Left lobe of liver (tissue), 2 donors: ENCODE measurements at places on chromosomes 11 and 22. TPM values are rescaled to one million over a fixed set of nuclear protein-coding genes. Genes with fewer than 3 reads are reported as not detected.

DNA sequence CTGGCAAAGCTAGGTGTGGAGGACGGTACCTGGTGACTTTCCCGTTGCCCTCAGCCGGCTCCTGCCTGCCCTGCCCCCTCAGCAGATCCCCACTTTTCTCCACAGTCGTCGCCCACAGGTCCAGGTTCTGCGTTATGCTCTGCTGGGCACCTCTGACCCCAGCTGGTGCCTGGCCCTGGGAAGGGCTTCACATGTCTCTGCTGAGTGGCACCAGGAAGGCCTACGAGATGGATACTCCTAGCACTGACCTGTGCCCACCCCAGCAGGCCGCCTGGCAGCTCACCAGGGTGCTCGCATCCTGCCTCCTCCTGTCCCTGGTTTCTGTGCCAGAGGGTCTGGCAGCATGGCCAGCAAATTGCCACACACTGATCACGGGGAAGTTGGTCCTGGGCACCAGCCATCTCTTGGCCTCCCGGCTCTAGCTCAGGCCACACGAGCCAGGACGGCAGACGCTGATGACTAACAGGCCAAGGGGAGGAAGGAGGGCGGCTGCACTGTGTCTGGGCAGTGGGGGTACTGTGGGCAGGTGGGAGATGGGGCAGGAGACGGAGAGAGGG is 13.8 kb downstream of the CARS1 start:
- DNase-seq: peak; percentile 98

DNA sequence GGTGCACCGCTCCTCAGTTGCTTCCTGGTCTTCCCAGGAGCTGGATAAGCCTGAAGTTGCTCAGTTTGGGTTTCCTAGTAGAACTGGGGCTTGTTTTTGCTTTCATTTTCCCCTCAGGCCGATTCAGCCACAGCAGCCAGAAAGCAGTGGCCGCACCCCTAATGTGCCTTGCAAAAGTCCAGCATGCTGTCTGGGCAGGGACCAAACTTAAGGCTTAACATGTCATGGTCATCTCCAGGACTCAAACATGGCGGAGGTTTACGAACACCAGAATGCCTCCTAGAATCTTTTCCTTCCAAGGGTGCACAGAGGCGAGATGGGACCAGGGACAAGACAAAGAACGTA is 2.5 kb downstream of the GNG3 start:
- DNase-seq: no peak

- no peak for DNase-seq
Measured at GRCh38 chr11:62600367-62601121, 1.1 kb downstream of the MTA2 start.

DNA sequence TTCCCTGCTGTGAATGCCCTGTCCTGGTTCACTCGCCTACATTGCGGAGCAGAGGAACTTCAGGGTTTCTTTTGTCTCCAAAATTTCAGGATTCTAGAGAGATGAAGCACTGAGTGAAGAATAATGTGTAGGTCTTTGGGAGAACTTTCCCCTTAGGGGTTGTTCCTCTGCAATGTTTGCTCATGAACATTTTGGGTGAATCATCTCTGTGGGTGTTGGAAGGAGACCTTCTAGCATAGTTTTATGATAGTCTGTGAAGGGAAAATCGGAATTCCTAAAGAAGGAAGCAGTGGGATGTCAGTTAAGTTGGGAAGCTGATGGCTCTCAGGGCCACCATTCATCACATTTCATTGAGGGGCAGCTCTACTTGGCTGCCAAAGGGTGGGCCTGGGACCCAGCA is 64.8 kb downstream of the MIAT start:
- DNase-seq: no peak

- no peak for DNase-seq
Measured at GRCh38 chr11:62707277-62707861, at the start of the genes BSCL2 and GNG3. Gene BSCL2 (minus strand): TSS chr11:62707424. CDS start chr11:62707195, 229 bp downstream. Gene GNG3 (plus strand): TSS chr11:62707676. CDS start chr11:62708296, 620 bp downstream.

FJX1 gene
- total RNA-seq: 0.73 TPM

OR51B5 gene
- total RNA-seq: 0.15 TPM

GRCh38 chr11:21412652-21413383 is 743.4 kb downstream of the NELL1 start:
- DNase-seq: no peak

DNA sequence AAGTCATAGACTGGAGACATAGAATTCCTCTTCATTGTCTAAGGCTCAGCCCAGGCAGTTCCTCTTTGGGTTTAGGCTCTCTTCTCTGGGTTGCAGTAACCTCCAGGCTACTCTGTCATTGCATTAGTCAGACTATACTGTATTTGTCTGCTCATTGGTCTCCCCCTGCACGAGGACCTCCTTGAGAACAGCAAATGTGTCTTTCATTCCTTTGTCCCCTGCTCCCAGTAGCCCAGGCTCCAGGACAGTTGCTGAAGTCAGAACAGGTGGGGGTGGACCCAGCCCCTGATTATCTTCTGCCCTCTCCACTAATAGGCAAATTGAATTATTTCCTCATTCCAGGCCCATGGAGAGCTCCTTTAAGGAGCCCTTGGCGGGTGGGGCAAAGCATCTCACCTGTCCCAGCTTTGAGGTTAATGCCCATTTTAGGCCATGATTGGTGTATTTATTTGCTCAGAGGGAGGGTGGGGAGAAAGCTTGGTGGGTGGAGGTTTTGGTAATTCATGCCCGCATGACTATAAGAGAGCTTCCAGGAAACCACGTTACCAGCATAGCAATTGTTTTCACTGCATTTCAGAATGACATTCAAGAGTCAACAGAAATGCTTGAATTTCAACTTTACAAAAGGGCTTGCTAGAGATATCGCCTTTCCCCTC is 40.9 kb downstream of the NAV2 start:
- DNase-seq: no peak

DNA sequence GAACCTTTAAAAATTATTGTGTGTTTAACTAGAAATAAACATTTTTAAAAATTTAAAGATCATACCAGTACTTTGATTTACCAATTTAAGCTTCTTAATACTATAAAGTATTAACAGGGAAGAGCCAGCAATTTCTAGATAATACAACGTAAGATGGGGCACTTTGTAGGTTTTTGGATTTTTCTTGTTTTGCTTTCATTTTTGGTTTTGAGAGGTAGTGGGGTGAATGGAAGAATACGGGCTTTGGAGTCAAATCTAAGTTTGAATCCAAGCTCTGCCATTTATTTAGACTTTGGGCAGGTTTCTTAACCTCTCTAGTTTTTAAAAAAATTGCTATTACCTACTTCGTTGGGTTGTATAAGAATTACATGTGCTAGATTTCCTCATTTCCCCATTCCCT is 44.9 kb downstream of the CSTPP1 start:
- DNase-seq: no peak

DNA sequence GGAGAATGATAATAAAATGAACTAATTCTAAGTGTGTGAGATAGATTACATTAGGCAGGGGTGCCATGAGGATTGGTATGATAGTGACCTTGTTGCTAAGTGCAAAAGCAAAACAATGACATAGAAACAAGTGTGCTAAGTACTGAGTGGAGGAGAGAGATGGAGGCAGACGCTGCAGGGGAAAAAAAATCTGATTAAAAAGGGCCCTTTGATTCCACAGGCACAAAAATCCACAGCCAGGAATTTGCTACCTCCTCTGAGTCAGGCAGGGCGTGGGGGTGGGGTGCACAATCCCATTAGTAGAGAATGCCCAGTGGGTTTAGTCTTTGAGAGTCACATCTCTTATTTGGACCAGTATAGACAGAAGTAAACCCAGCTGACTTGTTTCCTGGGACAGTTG is at the start of gene CNTF:
Gene CNTF, plus strand, starts transcription at position 322 of the 400 bp plus-strand sequence. CDS start 88 bp downstream, outside the sequence.
- no peak for DNase-seq

CNGA4 gene
- total RNA-seq: not detected

BBOX1 gene
- total RNA-seq: 22.6 TPM

DNA sequence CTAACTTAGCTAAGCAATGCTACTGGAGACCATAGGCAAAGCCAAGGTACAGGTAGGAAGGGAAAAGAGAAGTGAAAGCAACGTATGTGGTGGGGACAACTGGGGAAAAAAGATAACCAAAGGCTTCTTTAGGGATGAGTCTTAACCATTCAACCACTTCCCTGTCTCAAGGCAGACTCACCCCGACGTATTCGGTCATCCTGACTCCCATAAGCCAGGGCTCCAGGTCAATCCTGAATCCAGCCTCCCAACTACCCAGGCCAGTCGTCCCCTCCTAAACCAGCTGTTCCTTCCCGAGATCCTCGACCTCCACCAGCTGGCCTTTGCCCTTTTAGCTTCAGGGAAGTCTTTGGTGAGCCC is 330 bp downstream of the ACP2 start:
- no peak for DNase-seq

TMEM25 gene
- total RNA-seq: 37.5 TPM

CRACR2B gene
- total RNA-seq: 3.5 TPM

GRCh38 chr22:43313890-43314474 is 29.2 kb downstream of the SCUBE1 start:
- DNase-seq: no peak

TSSK2 gene
- not detected for total RNA-seq

MTFP1 gene
- 6.3 TPM for total RNA-seq

GRCh38 chr22:19508024-19508776 is 16.0 kb downstream of the CLDN5 start:
- DNase-seq: no peak

- no peak for DNase-seq
Measured at GRCh38 chr11:75891947-75892739, 77.1 kb downstream of the UVRAG start.

DNA sequence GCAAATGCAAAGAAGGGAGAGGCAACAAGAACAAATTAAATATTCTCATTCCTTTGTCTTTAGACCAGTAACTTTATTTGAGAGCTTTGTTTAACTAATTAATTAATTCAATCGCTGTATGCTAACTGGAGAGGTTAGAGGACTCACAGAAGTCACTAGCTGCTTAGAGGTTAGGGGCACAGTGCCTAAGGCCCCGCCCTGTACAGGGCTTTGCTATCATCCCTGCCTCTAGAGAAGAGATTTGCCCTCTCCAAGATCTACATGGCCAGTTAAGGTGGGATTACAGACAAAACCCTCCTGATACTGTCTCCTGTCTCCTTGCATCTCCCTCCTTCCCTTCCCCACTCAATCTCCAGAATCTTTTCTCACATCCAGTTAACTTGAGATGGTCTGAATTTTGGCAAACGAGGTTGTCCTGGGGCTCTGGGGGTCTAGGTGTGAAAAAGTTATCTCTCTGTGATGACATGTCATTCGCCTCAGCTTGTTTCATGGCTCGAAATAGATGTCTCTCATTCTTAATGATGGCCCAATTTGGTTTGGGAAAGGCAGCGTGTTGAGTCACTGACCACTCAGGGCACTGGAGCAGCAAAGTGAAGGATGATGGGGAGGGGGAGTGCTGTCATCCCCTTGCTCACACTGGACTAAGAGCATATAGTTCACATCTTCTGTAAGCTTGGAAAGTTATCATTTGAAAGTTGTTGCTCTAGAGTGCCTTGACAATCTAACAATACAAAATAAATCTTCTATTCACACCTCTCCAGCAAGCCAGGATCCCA is 190.9 kb downstream of the KIRREL3 start:
- DNase-seq: no peak

SORL1 gene
- total RNA-seq: 133 TPM

- DNase-seq: no peak
Measured at GRCh38 chr11:134510233-134511040, 98.4 kb upstream of the B3GAT1 start.

C11orf68 gene
- 13.6 TPM for total RNA-seq

- no peak for DNase-seq
Measured at GRCh38 chr11:36160091-36160490, 129.1 kb downstream of the COMMD9 start.

- DNase-seq: peak; percentile 21
Measured at GRCh38 chr11:106552694-106553203, 465.5 kb downstream of the GUCY1A2 start.

SMDT1 gene
- total RNA-seq: 83.8 TPM

GRCh38 chr22:22703715-22704114 is 59.3 kb downstream of the GGTLC2 start:
- peak; percentile 56 for DNase-seq

SNX32 gene
- total RNA-seq: not detected

DNA sequence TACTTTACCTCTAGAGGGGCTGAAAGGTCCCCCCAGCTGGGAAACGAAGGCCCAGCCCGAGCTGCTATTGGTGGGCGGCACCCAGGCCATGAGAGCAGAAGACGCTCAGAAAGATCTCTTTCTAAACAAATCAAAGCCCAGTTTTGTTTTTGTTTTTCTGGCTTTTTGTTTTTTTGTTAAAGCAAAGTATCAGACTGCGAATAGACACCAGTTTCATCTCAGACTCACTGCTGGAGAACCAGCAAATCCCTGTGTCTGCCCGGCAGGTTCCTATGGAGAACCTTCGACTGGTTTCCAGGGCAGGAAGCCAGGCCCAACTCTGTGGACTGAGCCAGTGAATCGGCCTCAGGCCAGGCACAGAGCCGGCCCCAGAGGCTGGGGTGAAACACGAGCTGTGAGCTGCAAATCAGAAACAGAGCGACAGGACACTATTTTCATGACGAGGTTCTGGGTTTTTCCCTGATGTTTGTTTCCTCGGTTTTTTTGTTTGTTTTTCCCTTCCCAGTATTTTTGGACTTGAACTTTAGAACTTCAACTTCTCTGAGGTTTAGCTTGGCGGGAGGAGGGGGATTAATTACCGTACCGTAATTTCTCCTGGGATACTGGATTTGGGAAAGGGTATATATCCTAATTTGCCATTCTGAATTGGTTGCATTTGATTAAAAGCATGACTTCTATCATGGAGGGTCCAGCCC is 16.0 kb upstream of the B4GALNT4 start:
- peak; percentile 96 for DNase-seq

DNA sequence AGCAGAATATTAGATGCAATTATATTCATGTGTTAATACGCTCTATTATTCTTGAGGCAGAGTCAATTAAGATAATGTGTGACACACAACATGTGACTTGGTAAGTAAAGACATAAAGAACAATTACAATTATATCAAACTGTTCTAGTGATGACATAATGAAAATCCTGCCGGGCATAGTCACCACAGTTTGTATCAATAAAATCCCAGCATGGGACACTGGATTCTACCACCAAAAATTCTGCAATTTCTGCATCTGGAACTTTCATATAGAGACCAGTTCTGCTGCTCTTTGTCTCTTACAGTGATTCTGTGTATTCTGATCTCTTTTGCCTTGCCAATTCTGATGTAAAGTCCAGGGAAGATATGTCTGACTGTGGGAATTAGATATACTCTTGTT is 495.6 kb upstream of the LRRC4C start:
- no peak for DNase-seq

- DNase-seq: no peak
Measured at GRCh38 chr11:6932145-6932544, 5.9 kb downstream of the ZNF215 start.

- DNase-seq: no peak
Measured at GRCh38 chr11:44876906-44877305, 73.8 kb downstream of the TP53I11 start.
